ENCODE measurements at places on chromosomes 2 and 18.

DNA sequence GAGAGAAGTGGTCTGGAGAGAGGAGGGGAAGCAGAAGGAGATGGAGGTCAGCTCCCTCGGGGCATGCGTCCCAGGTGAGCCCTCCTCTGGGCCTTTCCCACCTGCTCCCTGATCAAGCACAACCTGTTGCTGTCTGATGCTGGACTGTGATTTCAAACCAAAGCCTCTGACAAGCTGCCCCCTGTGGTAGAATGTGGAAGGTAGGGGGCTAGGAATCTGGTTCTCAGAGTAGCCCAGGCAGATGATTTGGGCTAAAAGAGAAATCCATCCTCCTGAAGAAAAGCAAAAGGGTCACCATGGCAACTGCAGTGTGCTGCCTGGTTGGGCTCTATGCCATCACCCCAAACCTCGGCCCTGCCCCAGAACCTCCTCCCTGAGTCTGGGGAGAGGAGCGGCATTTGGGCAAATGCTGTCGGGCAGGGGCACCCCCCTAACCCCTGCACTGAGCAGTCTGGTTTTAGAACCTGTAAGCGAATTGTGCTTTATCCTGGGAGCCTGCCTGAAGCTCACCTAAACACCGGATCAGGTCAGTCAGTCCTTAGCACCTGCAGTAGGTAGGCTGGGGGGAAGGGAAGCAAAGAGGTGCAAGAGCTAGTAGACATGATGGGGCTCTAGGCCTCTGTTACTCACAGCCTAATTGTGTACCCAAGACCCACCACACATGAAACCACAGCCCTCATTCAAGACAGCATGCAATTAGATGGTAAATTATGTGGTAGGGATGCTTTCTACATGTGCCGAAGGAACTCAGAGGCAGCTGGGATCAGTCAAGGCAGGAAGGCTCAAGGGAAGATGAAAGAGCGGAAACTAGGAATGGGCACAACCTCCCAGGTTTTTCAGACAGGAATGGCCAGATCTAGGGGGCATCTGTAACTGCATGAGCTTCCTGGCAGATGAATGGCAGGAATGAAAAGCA lies 83.5 kb downstream of the DNMT3A start:
- no peak for DNase-seq

GRCh38 chr2:161104054-161104553 lies 56.1 kb upstream of the TANK start:
- DNase-seq: no peak

DNA sequence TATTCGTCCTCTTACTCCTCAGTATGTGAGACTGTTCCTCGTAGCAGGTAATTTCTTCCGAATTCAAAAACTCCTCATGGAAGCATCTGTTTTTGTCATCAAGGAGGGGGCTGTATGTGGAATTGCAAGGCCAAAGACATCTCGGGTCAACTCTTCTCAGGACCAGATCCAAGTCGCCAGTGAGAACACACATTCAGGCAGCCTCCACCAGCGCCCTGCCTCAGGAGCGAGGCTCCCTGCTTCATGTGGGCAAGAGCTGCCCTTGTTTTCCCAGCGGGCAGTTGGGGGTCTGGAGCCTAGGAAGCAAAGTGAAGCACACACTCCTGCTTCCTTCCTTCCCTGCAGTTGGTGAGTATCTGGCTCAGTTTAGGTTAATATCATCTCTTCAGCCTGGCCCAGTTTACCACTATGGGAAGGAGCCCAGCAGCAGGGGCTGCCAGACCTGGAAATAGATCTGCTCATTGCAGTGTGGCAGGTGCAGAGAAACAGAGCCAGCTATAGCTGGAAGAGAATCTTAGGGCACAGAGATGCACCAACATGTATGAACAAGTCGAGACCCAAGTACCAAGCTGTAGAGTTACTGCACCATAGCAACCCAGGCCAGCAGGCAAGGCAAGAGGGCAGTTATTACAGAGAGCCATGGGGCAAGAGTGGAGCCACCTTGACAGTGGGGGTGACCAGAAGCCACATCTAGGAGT lies 25.3 kb downstream of the TMEM127 start:
- DNase-seq: no peak

DNA sequence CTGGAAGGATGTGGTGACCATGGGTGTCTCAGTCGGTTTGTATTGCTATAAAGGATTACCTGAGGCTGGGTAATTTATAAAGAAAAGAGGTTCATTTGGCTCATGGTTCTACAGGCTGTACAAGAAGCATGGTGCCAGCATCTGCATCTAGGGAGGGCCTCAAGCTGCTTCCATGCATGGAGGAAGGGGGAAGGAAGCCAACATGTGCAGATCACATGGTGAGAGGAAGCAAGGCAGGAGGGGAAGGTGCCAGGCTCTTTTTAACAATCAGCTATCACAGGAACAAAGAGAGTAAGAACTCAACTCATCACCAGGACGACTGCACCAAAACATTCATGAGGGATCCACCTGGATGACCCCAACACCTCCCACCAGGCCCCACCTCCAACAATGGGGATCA lies 209.4 kb downstream of the CDH20 start:
- DNase-seq: no peak

GRCh38 chr2:211503198-211503597 lies 946.8 kb downstream of the CPS1 start:
- no peak for DNase-seq

GRCh38 chr18:38262661-38263060 lies 697.1 kb upstream of the CELF4 start:
- no peak for DNase-seq

GRCh38 chr2:121735518-121736074 lies 1.1 kb downstream of the NIFK start:
- DNase-seq: no peak

DNA sequence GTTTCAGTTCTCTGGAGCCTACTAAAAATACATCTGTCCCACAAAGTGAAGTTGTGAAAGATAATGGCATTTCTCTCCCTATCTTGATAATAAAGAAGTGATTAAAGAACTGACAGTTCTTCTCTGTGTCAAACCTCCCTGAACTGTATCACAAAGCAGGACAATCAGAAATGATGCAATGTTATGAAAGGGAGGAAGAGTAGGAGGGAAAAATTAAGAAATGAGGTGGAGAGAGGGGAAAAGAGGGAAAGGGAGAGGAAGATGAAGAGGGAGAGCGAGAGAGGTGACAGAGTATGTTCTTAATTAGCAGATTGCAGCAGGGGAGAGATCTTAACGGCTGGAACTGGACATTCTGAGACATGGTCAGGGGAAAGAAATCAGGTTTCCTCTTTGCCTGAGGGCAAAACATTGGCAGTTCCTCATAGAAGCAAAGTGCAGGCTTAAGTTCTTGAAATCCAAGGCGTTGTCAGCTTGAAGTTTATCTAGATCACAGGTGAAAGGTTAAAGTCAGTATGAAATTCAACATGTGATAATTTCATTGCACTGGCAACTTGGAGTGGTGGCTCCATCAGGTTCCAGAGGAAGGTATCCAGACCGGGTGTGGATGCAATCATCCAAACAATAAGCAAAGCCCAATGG lies 54.6 kb downstream of the RDH14 start:
- no peak for DNase-seq

DNA sequence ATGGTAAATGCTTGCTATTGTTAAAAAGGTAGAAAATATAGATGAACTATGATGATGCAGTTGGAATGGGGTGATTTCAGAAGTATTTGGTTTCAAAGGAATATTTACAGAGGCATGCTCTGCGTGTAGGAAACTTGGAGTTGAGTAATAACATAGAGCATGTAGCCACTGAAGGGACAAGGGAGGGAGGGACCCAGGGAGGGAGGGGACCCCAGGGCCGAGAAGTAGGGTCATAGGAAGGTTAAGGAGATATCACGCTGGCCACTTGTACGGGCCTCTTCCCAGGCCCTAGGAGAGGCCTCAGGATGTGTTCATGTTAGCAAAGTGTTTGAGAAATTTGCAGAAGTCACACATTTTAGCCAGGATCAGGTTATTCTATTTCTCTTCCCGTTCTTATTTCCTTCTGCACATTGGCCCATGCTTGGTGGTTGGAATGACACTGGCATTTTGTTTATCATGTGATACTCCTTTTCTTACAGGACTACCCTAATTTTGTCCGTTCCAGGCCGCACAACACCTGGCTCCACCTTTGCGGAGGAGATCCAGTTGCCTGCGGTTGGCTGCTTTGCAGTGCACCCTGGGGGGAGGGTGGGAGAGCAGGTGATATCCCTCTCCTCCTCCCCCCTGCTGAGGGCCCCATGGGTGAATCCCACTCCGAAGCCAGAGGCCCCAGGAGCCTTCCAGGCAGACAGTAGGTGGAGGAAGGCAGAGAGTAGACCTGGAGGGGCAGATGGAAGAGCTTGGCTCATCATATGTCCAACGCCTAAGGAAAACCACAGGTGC lies 16.9 kb upstream of the ACKR3 start:
- DNase-seq: no peak

- DNase-seq: no peak
These were observed 80.2 kb downstream of the EFEMP1 start for GRCh38 chr2:55843096-55843993.

GRCh38 chr2:240624950-240625621 lies at the start of gene GPR35:
Gene GPR35, plus strand, starts transcription at chr2:240625480. Its CDS starts 4,473 bp downstream, at chr2:240629953.
- no peak for DNase-seq

GRCh38 chr2:140002110-140002509 lies 1221.9 kb upstream of the NXPH2 start:
- no peak for DNase-seq

- DNase-seq: no peak
These were observed 42.5 kb downstream of the PIGN start for GRCh38 chr18:62144338-62144737.

DNA sequence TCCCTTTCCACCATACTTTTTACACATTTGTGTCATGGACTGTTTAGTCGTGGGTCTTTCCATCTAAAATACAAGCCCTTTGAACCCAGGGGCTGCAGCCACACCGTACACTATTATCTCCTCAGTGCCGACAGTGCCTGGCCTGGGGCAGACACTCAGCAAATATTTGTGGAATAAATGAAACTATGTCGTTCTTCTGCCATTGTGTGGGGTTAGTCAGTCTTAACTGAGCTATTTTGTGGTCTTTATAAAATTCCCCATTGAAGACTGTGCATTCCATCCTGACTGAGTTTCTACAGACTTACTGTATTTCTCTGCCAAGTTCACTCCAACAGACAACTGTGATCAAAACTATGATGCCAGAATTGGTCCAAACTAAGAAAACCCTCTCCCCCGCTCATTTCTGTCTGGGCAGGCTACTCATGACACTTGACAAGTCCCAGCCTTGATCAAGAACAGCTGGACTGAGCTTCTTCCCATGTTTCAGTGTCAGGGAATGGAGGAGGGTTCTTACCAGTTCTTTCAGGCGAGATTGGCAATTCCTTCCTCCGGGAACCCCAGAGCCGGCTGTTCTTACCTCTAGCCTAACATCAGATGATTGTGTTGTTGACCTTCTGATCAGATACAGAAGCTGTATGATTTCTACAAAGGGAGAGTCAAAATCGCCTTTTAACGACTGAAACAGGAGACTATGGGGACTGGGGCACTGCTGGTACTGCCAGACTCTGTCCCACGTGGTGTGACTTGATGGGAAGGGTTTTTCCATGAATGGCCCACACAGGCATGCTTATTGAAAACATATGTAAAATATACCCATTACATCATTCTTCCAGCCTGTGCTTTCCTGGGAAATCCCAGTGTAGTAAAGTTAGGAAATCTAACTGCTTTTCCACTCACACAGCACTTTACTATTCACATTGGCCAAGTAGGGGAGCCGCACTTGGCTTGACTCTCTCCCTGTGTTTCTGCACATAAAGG lies 77.4 kb upstream of the NPAS2 start:
- DNase-seq: no peak

- DNase-seq: no peak
These were observed 169.1 kb downstream of the LAMA1 start for GRCh38 chr18:6948281-6949055.

DNA sequence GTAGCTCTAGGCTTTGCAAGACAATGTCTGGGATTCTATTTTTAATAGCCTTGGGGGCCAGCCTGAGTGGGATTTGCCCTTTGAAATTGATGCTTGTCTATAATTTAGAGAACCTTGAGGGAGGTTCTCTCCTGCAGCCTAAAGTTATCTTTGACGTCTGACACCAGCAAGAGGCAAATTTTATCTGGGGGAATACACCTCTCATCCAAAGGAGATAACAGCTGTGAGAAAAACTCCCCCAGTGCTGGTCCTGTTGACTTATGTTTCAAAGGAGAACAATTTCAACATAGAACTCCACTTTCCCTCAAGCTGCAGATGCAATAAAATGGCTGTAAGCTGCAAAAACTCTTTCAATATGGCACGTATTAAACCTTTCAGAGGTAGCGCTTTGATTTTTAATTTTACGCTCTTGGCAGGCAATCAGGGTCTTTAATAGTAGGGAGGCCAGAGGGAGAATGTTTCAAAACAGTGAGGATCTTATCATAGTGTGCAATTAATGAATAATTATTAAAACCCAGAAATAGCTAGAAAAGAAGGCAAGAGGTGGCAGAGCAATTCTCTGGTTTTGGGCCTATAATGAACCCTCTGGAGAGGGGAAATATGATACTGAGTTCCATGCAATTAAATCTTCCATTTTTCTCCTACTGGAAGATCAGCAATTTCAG lies 62.4 kb downstream of the LYPD1 start:
- no peak for DNase-seq

DNA sequence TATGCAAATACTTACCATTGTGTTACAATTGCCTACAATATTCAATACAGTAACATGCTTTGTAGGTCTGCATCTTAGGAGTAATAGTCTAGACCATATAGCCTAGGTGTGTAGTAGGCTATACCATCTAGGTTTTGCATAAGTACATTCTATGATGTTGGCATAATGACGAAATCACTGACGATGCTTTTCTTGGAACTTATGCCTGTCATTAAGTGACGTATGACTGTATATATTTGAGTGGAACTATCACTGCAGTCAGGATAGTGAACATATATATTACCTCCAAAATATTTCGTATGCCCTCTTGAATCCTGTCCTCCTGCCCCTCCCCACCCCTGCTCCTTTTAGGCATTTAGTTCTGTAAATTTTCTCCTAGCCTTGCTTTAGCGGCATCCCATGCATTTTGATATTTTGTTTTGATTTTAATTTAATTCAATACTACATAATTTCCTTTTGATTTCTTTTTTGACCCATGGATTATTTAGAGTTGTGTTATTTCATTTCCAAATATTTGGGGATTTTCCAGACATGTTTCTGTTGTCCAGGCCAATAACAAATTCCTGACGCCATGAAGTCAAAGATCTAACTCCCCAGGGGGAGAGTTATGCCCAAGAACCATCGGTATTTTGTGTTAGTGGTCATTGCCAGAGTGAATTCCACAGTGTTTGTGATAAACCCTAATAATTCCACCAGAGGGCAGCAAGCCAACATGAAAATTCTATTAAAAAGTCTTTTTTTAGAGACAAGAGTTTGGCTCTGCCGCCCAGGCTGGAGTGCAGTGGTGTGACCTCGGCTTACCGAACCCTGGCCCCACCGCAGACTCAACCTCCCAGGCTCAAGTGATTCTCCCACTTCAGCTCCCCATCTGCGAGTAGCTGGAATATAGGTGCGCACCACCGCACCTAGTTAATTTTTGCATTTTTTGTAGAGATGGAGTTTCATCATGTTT lies 24.2 kb upstream of the CASP8 start:
- DNase-seq: peak; percentile 43

GRCh38 chr2:53181759-53182158 lies 585.8 kb upstream of the CHAC2 start:
- no peak for DNase-seq

- DNase-seq: no peak
These were observed 30.9 kb downstream of the NOL10 start for GRCh38 chr2:10658914-10659257.

GRCh38 chr2:236587861-236588815 lies 18.5 kb downstream of the ACKR3 start:
- DNase-seq: no peak

GRCh38 chr2:24107-24506 lies 22.2 kb downstream of the FAM110C start:
- DNase-seq: no peak

- peak; percentile 18 for DNase-seq
These were observed 1310.8 kb upstream of the SLC39A10 start for GRCh38 chr2:194346193-194346592.
